ENCODE measurements at places on chromosomes 5 and 9.

DNA sequence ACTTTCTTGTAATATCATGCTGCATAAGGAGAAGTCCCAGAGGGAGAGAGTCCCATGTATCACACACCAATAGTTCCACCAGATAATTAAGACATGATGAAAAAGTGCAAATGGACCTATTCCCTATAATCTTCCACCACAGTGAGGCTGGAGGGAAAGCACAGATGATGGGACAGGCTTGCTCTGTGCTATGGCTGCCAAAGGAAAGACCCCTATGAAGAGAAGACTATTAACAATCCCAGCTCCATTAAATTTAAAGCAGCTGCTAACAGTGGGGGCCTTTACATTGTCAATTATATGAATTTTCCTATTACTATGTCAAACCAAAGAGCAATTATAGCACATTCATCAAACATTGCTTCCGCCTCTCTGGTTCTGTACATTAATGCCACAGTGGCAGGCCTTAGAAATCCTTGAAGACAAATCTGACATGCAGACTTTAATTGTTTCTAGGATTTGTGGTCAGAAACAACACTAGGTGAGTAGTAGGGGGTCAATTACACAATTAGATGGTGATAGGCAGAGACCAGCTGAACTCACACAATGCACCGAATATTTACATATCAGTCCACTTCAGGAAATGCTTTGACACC, 551.3 kb downstream of the TLE1 start:
- no peak for DNase-seq

- no peak for DNase-seq
Measured at GRCh38 chr9:93045521-93045920, 13.0 kb upstream of the SUSD3 start.

- no peak for DNase-seq
Measured at GRCh38 chr5:68406767-68407241, 191.2 kb downstream of the PIK3R1 start.

DNA sequence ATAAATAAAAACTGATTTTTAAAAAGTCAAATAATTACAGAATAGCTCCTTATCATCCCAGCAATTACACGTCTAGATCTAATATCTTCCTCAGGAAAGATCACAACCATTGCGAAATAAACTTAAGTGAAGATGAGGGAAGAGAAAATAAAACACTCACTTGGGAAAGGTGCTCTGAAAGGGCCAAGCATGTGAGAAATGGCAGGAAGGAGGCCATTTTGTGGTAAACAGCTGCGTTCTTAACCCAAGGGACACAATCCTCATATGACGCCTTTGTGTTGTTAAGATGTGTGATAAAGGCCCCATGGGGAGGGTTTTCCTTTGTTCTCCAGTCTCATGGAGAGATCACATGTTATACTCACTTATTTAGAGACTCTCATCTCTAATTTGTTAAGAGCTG, 32.5 kb downstream of the JAKMIP2 start:
- DNase-seq = no peak

DNA sequence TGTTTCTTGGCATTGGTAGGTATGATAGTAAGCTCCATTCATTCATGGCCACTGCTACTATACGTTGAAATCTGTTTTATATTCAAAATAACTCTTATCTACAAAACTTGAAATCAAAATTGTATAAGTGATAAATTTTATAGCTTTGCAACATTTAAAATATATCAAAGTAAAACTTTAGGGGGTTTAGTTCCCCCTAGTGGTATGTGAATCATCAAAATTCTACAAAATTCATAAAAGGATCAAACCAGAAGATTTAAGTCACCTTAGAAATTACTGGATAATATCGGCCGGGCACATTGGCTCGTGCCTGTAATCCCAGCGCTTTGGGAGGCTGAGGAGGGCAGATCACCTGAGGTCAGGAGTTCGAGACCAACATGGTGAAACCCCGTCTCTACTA, 243.0 kb upstream of the CDH18 start:
- DNase-seq = no peak

DNA sequence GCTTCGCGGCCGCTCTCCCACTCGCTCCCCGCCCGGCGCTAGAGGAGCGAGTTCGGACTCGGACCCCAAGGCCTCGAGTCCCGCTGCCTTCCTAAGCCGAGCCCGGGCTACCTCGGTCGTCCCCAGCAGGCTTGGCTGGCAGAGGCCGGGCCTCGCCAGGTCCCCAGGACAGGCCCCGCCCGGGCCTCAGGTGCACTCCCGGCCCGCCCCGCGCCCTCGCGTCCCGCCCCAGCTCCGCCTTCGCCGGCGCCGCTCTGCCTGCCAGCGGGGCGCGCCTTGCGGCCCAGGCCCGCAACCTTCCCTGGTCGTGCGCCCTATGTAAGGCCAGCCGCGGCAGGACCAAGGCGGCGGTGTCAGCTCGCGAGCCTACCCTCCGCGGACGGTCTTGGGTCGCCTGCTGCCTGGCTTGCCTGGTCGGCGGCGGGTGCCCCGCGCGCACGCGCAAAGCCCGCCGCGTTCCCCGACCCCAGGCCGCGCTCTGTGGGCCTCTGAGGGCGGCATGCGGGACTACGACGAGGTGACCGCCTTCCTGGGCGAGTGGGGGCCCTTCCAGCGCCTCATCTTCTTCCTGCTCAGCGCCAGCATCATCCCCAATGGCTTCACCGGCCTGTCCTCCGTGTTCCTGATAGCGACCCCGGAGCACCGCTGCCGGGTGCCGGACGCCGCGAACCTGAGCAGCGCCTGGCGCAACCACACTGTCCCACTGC, at the start of gene SLC22A5:
Gene SLC22A5 (plus strand): TSS at position 237 of the 707 bp plus-strand sequence. CDS start 263 bp downstream, at position 500.
- peak; percentile 37 for DNase-seq

DNA sequence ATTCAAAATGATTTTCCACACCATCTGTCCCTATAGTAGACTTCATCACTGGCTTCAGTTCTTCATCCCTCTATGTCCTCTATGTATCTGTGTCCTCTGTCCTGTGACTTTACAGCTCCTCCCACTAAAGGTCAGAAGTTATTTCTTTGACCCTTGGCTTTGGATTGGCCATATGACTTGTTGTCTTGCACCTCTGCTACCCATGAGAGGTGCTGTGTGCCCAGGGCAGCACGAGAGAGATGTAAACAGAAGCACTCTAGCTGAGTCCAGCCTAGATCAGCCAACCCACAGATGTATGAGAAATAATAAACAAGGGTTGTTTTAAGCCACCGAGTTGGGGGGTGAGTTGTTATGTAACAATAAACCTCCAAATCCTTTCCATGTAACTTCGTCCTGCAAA, 63.4 kb upstream of the ENTREP1 start:
- no peak for DNase-seq

- no peak for DNase-seq
Measured at GRCh38 chr9:136177224-136177623, 27.7 kb downstream of the LHX3 start.

- peak; percentile 50 for DNase-seq
Measured at GRCh38 chr9:6873857-6874256, 116.1 kb downstream of the KDM4C start.

DNA sequence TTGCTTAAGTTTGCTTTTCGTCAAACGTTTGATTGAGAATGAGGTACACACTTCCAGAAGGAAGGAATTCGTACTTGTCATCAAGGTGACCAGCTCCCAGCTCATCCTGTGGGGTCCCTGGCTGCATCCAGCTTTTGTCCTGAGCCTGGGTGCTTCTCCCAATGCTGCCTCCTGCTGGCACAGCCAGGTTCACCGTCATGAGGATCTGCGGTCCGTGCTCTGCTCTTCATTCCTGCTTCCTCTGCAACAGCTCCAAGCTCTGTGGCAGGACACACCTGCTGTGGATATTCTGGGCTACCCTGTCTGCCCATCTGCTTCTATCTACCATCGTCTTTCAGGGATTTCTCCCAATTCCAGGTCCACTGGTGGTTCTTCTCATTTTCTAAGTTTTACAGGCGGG, 13.3 kb upstream of the UBE2QL1 start:
- no peak for DNase-seq

DNA sequence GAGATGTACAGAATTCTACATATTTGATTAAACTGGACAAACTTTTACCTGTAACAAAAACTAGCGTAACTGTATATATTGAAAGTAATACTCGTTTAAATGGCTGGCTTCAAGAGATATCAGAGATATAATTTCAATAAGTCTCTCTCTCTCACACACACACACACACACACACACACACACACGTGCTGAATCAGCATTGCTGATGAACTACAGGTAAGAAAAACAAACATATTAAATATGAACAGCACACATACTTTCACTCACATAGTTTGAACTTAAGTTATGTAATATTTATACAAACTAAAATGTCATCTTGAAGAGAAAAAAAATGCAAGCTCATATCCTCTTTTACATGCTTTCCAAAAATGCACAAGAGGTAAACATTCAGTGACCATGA, 145.4 kb downstream of the BNC2 start:
- no peak for DNase-seq

DNA sequence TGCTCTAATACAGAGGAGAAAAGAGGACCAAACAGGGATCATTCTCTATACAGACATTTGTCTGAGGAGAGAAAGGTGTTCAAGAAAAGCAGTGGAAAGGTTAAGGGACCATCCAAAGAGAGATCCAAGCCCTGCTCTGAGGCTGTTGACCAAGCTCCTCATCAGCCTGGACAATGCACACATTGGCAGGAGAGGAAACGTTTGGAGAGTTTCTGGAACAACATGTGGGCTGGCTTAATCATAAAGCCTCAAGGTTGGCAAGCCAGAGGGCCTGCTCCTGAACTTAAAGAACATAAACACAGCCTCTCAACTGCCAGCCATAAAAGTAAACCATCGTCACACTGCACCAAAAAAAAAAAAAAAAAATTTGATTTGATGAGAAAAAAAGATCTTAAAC, 184.4 kb upstream of the SLC12A2 start:
- no peak for DNase-seq

- peak; percentile 46 for DNase-seq
Measured at GRCh38 chr5:39461007-39461682, 36.4 kb upstream of the DAB2 start.

- DNase-seq = no peak
Measured at GRCh38 chr5:135578685-135579341, at the start of gene CXCL14. TSS of gene CXCL14 (minus strand) at chr5:135578991. CDS start at chr5:135578778, 213 bp downstream.

DNA sequence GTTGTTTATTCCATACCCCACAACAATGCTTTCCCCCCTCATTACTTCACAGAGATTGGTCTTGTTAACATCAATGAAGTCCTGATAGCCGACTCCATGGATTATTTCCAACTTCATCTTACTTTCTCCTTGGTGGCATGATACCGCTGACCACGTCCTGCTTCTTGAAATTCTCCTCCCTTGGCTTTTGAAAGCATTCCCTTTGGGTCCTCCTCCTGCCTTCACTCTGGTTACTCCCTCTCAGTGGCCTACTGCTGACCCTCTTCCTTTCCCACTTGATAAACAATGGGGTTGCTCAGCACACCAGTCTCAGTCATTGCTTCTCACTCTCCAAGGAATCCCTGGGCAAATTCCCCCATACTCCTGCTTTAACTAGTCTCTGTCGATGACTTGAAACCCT, 283.9 kb downstream of the SEC61B start:
- no peak for DNase-seq

- no peak for DNase-seq
Measured at GRCh38 chr5:132459031-132459982, 31.3 kb downstream of the IRF1 start.

DNA sequence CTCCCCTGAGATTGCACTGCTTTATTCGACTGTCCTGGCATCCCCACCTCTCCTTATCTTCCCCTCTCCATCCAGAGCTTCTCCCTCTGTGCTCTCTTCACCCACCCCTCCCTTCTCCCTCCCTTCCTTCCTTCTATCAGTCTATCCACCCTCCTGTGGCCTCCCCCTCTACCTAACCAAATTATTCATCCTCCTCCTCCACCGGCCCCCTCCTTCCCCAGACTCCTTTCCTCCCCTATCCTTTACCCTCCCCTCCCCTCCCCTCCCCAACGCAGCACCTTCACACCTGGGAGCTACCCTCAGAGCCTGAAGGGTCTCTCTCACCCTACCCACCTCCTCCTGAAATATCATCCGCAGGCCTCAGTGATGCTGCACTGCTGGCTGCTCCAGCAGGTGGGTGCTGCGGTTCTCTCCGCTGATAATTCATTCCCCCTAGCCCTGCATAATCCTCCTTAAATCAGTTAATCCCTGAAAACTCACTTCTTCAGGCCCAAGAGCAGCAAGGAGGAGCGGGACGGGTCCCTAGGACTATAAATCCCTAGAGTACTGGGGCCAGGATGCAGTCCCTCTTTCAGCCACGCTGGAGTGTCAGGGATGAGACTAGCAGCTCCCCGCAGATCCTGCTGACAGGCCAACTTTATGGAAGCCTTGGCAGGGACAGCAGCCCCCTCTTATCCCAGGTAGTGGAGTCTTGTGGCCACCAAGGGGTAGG, 97.8 kb downstream of the PCDH1 start:
- DNase-seq = no peak

DNA sequence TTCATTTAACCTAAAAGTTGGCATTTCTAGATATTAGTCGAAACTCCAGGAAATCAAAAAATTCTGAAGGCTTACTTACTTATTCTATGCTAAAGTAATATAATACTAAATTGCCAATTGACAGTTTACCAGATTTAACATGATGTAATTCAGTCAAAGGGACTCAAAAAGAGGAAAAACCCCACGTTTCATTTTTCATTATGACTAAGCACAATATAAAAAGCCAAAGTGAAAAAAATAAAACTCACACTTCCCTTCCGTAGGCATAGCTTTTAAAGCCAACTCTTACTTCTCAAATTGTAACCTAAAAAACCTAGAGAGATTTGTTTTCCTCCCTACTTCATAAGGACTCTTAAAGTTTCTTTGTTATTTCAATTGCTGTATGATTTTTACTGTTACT, 146.6 kb downstream of the RAPGEF6 start:
- peak; percentile 48 for DNase-seq

DNA sequence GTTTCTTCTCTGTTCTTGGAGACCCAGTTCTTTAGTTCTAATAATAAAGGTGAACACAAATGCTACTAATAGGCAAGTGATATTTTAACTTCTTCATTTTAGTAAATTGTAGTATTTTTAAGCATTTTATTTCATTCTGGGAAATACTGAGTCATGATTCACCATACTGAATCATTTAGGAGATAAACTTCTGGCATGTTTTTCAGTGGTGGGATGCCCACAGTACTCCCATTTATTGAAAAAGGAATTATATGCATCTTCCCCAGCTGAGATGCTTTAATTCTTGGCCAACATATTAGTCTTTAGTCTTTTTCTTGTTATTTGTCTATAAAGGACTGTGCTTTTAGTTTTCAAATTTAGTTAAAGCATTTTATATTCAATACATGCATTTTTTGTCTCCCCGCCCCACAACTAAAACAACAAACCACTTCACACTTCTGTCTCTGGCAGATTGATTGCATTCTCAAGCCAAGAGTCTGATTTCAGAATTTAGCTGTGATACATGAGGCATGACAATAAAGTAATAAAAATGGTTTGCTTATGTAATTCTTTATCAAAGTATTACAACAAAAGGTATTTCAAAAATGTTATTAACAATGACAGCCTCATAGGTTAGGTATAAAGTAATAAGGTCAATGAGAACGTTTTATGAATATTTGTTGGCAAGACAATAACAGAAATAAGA, 125.2 kb upstream of the CDH18 start:
- no peak for DNase-seq

DNA sequence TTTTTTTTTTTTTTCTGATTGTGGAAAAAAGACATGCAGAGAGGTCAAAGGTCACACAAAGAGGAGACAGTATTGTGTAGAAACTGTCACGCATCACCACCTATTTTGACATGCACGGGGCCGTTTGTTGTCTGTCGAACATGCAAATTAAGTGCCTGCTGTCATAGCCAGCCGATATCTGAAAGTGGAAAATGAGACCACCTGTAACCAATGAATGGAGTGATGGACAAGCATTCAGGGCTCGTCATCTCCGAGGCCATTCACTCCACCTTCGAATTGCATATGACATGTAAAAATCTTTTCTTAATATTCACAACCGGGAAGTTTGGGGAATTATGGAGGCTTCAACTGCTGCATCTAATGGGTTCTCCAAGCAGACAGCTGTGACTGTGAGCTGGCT, 512.2 kb upstream of the ADAMTS16 start:
- no peak for DNase-seq

- DNase-seq = no peak
Measured at GRCh38 chr5:145521066-145521465, 314.1 kb downstream of the PRELID2 start.

Measured in globus pallidus (tissue), 1 donor.